NCI-H1694 treated with DMSO at 0.1 percent for 48 hours (cell line): ENCODE measurements at places on chromosomes 2 and 18.

- DNase-seq = no peak
Measured at GRCh38 chr2:196748123-196748522, 51.4 kb downstream of the GTF3C3 start.

DNA sequence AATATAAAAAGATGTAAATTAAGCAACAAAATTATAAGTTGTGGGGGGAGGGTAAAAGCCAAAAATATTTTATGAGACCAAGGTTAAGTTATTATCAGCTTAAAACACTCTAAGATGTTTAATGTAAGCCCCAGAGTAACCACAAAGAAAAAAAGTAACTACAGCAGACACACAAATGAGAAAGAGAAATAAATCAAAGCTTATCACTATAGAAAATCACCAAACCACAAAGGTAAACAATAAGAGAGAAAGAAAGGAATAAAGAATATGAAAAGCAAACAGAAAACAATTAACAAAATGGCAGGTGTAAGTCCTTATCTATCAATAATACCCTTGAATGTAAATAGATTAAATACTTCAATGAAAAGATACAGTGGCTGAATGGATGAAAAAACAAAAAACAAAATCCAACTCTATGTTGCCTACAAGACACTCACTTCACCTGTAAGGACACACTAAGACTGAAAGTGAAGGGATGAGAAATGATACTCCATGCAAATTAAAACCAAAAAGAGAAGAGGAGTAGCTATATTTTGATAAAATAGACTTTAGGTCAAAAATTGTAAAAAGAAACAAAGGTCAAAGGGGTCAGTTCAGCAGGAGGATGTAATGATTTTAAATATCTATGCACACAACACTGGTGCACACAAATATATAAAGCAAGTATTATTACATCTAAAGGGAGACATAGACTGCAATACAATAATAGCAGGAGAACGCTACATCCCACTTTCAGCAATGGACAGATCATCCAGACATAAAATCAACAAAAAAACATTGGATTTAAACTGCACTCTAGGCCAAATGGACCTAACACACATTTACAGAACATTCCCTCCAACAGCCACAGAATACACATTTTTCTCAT lies 80.7 kb downstream of the PTPN2 start:
- DNase-seq = no peak

DNA sequence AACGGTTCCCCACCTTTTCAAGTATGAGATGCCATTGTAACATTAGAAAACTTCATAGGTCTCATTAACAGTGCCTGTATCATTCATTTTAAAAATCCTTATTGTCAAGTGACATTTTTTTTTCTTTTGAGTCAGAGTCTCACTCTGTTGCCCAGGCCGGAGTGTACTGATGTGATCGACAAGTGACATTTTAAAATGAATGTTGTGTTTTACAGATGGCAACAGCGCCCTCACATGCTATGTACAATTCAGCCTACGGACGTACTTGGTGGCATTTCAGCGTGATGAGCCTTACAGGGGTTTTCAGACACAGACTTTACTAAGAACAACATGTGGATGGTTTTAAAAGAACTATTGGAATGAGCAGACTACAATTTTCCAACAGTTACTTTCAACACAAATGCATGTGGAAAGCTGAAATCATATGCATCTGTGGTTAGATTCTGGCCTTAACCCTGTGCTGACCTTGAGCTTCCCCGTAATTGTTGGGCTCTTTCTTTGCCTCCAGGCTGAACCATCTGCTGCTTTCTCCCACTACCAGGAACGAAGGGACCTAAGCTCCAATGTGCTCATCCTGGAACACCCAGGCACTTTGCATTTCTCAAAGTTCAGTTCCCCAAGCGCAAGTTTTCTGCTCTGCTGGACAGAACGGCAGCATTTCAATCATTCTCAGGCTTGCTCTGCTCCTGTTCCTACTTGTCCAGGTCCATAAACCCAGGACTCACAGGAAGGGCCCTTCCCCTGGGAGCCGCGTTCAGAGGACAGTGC lies 119.9 kb upstream of the NDUFV2 start:
- DNase-seq = peak; percentile 92

DNA sequence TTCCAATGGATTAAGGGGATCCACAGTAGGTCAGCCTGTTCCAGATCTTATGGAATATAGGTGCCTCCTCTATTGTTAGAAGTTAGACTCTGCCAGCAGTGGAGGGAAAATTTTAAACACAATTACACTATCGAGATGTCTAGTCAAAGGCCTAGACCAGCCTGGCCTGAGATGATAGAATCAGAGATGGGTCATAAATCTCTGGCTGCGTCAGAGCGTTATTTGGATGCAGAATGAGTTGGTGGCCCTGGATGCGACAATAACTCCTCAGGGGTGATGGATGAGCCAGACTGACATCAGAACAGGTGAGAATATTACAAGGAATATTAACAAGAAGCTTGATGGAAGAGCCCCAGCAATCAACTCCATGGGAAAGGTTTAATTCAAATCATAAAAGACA lies 149.3 kb upstream of the TCF4 start:
- no peak for DNase-seq

DNA sequence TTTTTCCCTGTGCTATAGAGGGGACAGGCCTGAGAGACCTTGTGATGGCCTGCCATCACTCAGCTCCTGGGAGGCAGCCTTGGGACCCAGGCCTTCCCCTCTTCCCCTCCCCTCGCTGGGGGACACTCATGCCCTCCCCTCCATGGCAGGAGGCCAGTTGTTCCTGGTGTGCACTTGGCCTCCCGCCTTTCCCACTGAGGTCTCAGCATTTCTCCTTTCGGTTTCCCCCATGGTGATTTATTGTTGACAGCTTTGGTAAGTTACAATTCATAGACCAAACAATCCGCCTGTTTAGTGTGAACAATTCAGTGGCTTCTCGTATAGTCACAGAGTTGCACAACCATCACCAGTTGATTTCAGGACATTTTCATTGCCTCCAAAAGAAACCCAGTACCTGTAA lies 10.2 kb upstream of the CNDP1 start:
- DNase-seq = no peak

- DNase-seq = no peak
Measured at GRCh38 chr18:69866212-69866611, 81.5 kb downstream of the CD226 start.

GRCh38 chr2:104853534-104854497 lies at the start of gene POU3F3:
Gene POU3F3 (plus strand): TSS chr2:104854115. CDS start chr2:104855511, 1,396 bp downstream.
- no peak for DNase-seq

DNA sequence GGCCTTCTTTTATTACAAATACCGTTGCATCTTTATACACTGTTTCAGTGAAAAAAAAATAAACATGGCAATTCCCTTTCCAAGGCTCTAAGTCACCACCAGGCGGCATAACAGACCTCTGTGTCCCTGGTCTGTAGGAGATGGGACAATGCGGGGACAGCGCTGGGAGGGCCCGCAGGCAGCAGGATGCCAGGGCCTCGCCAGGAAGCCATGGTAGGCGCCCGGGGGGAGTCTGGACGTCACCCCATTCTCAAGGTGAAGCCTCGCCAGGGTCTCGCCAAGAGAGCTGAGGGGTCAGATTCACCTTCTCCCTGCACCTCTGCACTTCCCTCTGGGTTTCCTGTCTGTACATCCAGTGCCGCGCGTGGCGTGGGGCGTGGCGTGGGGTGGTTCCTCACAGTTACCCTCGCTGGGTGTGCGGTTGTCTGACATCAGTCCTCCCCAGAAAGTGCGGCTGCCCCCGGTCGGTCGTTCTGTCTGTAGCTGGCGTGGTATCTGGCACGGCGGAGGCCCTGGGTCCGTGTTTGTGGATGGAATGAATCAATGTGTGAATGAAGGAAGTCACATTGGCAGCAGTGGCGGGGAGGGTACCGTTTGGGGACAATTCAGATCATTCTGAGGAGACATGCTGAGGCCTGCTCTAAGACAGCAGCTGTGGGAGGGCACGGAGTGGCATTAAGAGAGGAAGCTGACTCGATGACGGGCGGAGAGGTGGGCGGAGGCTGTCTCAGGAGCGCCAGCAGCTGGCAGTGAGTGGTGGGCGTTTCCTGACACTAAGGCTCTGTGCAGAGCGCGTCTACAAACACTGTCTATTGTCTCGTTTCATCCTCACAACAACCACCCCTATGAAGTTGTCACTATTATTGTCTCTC lies 46.0 kb downstream of the LRRFIP1 start:
- DNase-seq = peak; percentile 90

DNA sequence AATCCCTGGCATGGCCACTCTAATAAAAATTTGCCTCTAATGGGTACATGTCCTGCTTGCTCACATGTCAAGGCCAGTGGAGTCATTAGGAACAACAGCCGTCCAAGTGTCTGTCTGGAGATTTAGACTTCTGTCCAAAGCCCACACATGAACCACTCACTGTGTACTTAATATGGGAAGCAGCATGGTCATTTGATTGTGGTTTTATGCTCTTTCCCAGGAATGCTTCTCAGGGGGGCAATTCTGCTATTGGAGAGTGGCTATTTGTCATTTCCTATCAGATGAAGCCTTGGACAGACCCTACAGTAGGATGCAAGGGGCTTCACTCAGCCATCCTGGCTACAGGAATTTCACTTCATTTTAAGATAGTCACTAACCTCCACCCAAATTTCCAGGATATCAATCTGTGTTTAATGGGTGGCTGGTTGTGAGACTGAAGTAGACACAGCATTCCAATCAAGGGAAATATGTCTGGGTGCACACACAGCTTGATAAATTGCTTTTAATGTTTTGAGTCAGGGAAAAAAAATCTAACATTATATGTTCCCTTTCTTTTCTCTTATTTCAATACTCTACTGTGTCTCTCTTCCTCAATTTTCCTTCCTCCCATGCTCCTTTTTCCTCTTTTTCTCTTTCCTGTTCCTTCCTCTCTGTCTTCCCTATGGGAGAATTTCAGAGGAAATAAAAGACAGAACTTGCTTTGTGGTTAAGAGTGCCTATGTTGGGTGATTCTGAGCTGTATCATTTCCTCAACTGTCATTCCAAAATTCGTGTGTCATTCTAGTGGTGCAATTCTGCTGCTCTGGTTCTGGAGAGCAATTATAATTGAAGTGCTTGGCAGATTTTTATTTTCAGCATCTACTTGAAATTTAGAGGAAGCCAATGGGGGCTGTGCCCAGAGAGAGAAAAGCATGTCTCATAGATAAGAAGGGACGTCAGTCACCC lies 320.1 kb downstream of the OSR1 start:
- no peak for DNase-seq

DNA sequence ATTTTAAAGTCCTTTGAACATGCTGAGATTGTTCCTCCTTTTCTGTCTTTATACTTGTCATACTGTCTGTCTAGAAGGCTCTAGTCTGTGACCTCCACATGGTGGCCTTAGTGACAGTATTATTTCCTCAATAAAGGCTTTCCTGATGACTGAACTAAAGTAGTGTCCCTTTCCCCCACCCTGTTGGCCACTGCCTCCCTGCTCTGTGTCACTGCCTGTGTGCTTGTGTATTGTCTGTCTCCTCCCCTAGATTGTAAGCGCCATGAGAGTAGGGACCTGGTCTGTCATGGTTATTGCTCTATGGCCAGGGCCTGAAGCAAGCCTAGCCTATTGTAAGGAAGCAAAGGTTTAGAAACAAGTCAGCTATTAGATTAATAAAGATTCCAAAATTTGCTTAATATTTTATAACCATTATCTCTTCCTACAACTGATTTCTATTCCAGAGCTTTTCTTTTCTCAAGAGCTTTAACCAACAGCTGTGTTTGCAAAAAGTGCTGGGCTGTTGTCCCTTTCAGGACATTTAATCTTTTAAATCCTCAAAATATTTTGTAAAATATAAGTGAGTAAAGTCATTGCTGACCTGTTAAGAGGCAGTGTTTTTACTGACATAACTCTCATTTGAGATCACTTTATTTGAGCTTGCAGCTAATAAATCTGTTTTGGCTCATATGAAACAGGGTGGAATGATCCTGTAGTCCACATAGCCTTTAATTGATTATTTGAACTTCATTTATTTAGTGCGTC lies 35.5 kb downstream of the DIS3L2 start:
- no peak for DNase-seq

DNA sequence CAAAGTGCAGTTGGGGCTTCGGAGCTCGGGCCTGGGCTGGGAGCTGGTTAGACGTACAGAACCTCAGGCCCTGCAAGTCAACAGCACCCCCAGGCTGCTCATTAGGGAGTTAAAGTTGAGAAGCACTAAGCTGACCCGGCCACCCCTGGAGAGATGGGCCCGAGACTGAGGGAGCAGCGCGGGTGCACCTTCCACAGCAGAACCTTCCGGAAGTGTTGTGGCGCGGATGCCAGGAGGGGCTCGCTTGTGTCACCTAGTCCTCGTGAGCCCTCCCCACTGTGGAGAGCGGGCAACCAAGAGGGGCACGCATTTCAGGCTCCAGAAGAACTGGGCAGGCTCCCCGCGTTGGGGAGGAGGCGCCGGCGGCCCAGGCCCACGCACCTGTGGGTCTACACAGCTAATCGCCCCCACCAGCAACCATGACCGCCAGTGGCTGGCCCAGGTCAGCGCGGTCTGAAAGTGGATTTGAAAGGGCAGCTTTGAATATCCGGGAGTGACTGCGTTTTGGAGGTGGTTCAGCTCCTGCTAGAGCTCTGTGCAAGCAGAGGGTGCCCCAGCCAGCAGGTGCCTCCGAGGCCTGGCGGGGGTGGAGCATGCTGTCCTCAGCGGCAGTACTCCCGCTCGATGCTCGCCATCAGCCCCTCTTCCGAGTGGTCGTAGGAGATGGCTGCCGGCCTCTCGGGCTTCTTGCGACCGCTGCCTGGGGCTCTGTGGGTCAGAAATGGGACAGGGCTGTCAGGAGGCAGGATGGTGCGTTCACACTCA lies 15.1 kb downstream of the KLF11 start:
- DNase-seq = no peak

GRCh38 chr18:7638321-7638720 lies 71.2 kb downstream of the PTPRM start:
- no peak for DNase-seq

DNA sequence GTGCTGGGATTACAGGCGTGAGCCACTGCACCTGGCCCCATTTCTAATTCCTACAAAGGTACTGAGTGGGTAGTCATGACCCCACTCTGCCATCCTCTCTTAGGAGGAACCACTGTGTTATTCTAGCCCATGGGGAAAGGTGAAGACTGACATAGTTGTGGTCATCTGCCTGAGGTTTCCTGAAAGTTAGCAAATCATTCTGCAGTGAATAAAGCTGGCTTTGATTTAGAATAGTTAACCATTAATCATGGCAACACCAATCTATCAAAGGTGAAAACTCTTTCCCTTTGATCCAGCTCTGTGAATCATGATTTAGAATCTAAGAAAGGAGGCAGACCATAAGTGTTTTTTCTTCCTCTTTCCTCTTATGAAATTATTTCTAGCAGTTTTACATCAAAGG lies 50.8 kb downstream of the SUMO1 start:
- no peak for DNase-seq

GRCh38 chr2:144625626-144626025 lies 105.7 kb upstream of the ZEB2 start:
- DNase-seq = no peak

DNA sequence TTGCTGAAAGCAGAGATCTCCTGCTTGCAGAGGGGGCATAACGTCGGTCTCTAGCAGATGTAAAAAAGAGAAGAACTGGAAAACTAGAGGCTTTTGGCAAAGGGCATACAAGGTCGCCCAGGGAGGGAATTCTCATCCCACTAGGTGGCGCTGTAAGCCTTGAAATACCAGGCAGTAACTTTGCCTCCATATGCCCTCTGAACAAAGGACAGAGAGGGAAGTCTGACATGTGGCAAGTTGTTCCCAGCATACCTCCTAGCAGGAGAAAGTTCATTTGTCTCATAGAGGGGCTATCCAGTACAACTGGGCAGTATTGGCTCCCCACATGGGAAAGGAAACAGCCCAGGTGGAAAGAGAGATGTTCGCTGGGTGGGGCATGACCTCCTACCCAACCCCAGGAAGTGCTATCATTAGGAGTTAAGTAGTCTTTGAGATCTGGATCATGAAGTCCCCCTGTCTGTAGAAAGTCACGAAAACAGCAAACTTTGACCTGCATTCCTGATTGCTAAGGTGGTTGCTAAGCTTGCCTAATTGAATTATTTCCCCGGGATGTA lies 39.9 kb downstream of the STK17B start:
- DNase-seq = peak; percentile 27

- no peak for DNase-seq
Measured at GRCh38 chr2:200356321-200356720, 49.8 kb downstream of the SPATS2L start.
